ENCODE measurements at places on chromosomes 7 and 10.

DNA sequence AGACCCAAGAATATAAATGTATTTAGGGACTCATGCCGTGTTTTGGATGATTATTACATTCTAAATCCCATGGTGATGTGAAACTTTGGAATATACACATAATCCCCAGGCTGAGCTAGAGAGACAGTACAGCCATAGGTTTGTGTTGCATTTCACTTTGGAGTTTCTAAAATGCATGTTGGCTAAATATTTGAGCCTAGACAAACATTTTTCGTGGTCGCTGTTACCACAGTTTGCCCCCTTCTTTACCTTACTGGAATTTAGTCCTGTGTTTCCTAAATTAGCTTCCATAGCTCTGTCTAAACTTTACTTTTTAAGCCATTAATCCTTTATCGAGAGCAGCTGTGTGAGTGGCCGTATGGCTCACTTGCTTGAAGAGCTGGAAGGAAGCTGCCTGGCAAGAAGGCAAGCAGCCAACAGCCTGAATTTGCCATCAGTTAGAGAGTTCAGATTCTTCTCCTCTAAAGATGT lies 192.0 kb downstream of the BICC1 start:
- no peak for DNase-seq

DNA sequence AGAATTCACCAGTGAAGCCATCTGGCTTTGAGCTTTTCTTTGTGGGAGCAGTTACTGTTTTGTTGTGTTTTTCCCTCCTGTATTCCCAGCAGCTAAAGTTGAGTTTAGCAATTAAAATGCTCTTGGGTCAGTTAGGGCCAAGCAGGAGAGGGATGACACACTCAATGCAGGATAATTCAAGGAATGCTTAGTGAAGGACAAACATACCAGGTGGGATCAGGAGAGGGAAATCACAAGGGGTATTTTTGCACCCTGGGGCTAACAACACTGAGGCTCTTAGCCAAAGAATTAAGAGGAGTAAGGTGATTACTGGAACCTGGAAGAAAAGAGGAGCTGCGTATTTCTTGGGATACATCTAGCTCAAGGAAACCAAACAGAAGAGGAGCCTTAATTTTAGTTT lies 82.4 kb upstream of the KCND2 start:
- DNase-seq, result no peak

DNA sequence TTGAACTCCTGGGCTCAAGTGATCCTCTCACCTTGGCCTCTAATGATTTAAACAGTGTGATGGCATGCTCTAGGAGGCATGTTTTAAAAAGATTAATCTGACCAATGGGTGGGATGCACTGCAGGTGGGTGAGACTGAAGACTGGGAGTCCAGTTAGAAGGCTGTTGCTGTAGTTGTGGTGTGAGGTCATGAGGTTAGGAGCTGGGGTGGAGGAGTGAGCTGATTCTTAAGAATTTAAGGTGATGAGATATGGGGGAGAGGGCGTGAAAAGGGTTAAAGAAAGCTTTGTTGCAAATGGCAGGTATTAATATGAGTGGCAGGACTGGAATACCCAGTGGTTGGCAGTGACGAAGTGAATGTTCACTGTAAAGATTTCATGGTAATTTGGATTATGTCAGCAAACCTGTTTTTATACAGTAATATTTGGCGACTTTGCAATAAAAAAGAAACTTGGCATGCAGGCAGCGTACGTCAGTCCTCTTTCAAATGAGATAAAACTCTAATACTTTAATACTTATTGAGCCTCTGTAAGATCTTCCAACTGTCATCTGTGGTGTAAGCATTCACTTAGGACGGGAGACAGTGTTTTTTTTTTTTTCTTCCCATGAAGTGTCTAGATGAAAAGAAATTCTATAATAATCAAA lies 72.8 kb upstream of the MTPN start:
- no peak for DNase-seq

GRCh38 chr10:126336801-126337200 lies 51.5 kb downstream of the ADAM12 start:
- DNase-seq, result no peak

DNA sequence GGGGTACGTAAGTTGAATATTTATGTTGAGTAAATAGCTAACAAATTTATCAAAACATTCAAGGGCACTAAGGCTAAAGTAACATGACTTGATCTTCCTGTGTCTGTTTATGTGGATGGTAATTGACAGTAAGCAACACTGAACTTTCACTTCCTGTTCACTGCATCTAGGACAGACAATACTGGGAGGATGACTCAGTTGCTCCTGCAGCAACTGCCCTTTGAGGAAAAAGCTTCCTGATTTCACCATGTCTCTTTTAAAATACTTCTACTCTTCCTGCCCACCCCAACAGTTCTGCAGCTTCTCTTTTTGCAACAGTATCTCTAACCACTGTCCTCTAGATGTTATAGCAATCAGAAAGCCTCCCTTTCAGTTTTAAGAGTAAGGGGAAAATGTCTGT lies 76.6 kb upstream of the HGF start:
- no peak for DNase-seq

DNA sequence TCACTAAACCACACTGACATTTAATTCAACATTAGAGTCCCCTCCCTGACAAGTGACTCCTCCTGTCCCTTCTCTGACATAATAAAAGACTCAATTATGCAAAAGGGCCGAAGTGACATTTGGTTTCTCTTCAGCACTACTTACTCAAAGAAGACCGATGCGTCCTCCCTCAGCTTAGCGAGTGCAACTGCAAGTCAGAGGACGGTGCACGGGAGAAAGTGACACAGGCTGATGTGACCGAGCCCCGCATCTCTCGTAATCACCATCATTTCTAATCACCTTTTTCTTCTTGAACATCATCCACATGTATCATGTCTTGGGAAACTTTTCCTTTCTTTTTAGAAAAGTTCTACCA lies 155.7 kb downstream of the TCERG1L start:
- DNase-seq, result no peak

Measured in CD4-positive, alpha-beta T cell treated with Interleukin-21 for 1 hour (primary cell).